ENCODE measurements at places on chromosomes 7 and 10.

- no peak for DNase-seq
Observed at GRCh38 chr7:151813445-151813844, 63.5 kb downstream of the PRKAG2 start.

GRCh38 chr10:127091354-127091753, 105.0 kb downstream of the INSYN2A start:
- DNase-seq, result no peak

DNA sequence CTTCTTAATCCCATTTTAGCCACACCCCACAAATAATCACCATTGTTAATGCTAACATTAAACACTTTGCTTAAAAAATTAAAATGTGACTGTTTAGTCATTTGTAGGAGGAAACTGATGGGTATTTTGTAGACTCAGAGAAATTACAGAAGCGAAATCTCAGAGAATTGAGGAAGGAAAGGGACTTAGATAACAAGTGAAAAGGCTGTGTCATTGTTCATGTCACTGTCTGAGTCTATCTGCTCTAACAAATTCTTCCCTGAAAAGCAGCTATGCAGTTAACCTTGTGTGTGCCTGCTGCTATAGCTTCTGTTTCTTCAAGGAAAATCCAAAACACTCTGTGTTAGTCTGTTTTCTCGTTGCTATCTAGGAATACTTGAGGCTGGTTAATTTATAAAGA, 40.9 kb upstream of the PLXDC2 start:
- no peak for DNase-seq

DNA sequence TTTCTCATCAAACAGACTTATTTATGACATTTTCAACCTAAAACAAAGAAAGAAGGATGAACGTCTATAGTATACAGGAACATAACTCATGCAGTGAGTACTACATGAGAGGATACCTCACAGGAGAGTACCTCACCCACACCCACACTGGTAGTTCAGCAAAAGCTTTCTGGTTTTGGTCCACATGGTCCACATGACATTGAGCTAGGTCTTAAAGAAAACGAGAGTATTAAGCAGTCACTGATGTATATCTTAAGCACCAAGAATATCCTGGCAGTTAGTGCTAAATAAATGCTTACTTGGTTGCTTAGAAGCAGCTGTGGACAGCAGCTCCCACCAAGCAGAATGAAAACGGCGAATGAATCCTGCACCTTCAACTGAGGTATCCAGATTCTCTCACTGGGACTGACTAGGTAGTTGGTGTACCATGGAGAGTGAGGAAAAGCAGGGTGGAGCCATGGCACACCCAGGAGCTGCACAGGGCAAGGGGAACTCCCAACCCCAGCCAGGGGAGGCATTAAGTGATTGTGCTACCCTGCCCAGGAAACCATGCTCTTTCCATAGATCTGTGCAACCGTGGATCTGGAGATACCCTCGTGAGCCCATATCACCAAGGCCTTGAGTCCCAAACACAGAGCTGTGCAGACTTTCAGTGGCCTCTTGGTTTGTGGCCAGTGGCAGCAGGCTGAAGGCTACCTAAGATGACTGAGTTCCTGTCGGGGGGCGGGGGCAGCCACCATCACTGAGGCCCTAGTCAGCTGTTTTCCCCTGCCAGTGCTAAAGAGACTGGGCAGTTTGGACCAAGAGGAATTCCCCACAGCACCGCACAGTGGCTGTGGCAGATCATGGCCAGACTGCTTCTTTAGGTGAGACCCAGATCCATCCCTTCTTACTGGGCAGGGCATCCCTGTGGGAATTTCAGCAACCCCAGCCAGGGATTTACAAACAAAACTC, 143.4 kb downstream of the SGMS1 start:
- DNase-seq, result no peak

DNA sequence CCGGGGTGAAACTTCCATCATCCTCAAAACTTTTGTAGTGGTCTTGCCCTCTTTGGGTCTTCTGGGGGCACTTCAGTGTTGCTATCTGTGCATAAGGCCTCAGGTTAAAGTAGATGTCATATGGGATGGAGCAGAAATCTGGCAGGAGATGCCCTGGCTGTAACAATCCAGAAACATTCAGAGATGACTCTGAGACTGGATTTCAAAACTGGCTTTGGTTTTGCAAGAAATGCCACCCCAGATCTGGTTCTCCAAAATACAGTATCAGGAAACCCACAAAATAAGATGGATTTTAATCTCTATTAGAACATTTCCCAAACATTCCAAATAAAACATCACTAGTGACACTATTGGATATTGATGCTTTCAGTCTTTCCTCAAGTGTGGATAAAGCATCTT, 191.5 kb downstream of the REEP3 start:
- no peak for DNase-seq

GRCh38 chr10:88227342-88228018, 355.6 kb downstream of the RNLS start:
- DNase-seq, result no peak

DNA sequence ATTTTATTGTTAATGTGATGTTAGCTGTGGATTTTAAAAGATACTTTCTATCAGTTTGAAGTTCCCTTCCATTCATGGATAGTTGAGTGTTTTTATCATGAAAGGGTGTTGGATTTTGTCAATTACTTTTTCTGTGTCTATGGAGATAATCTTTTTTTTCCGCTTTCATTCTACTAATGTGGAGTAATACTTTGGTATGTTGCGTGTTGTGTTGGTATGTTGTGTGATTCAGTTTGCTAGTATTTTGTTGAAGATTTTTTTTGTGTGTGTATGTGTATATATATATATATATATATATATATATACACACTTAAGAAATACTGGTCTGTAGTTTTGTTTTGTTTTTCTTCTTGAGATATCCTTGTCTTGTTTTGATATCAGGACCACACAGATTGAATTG, 100.3 kb downstream of the CCSER2 start:
- DNase-seq, result no peak

- no peak for DNase-seq
Observed at GRCh38 chr10:24951201-24952142, 934 bp downstream of the PRTFDC1 start.

DNA sequence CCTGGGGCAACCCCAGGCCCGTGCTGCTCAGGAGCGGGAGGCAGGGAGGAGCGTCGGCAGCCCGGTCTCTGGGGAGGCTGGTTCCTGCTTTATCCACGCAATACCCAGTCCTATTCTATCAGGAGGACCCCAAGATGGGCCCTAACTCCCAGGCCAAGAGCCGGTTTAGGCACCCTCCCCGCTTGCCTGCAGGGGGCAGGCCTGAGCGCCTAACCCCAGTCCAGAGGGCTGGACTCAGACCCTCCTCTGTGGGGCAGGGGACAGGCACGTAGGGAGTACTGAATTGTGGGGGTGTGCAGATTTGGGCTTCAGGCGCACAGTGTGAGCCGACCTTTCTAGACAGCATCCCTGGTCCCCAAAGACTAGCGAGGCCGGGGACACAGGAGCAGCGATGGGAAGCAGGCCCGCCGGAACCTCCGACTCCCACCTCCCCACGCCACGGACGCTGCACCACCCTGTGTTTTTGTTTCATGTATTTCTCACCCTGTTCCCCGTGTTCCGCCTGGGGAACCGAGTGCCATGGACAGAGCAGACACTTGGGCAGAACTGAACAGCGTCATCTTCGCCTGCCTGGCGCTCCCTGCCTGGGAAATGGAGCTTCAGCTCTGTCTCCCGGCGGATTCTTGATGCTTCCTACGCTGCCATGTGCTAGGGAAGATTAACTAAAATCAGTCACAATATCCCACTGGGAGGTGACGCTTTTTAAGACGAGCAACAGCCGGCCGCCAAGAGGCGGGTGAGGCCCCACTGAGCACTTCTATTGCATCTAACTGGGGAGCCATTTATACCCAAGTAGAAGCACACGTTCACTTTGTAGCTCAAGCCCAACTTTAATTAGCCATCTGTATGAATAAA, 5.3 kb downstream of the NUDT1 start:
- no peak for DNase-seq

DNA sequence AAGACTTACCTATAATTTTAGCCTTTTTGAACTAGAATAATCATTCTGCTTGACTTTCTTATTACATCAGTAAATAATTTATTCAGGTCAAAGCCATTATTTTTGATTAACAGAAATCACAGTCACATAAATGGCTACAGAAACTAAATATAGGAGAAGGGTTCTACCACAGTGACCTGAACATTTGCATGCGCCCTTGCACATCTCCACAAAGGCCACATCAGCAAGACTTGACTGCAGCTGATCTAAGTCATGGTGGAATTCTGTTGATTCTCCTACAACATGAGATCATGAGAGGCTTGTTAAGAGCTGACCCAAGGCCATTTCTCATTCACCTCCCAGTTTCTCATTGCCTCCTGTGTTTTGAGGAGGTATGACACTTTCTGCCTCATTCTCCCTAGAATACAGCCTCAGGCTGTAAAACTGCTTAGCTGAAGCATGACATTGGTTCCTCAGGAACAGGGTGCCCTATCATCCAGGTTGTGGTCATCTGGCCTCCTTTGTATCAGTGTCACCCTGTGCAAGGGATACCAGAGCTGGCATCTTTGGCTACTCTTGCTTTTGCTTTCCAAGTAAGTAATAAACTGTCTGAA, 6.7 kb upstream of the IMMP2L start:
- DNase-seq, result no peak

GRCh38 chr10:86393862-86394455, 27.4 kb upstream of the GRID1 start:
- DNase-seq, result no peak

- no peak for DNase-seq
Observed at GRCh38 chr7:77778535-77778934, 19.7 kb downstream of the TMEM60 start.

DNA sequence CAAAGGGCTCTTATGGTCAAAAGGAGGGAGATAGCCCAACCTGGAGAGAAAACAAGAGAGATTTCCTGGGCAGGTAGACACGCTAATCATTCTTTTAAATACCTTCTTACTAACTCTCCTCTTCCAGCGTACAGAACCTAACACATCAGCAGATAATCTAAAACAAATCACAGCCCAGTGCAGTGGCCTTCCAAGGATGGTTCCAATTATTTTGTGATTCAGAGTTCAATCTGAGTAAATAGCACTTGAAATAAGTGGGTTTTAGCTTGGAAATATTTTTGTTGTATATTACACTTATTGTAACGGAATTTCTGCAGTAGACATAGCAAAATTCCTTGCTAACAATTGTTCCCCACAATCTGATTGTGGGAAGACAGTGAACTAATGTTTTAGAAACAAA, 7.3 kb upstream of the IMPDH1 start:
- DNase-seq, result no peak

DNA sequence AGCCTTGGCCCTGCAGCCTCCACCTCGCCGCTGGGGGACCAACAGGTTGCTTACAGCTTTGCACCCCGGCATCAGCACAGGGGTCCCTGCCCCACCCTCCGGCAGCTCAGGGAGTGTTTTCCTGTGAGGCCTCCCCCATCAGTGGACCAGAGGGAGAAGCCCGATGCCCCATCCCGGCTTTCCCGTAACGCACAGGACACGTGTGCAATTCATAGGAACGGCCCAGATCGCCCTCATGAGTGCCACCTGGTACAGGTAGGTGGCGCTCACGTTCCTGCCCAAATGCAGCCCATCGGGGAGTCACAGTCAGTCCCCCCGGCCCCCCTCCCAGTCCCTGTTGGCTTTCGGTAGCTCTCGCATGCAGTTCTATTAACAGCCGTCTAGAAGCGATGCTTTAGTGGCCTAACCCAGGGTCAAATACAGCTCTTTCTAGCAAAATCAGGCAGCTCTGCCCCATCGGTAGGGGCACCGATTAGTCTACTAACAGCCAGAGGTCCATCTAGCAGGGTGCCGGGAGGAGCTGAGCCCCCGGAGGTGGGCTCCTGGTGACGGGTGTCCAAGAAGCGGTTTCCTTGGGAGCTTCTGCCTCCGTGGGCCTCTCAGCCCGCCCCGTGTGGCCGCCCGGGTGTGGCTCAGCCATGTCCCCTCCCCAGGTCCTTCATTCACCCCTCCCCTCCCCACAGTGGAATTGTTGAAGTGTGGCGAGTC, 48.4 kb upstream of the GTF2IRD1 start:
- no peak for DNase-seq

- DNase-seq, result no peak
Observed at GRCh38 chr7:64947252-64948000, 43.4 kb downstream of the ZNF117 start.

- DNase-seq, result no peak
Observed at GRCh38 chr7:125025620-125026019, 96.0 kb upstream of the POT1 start.

DNA sequence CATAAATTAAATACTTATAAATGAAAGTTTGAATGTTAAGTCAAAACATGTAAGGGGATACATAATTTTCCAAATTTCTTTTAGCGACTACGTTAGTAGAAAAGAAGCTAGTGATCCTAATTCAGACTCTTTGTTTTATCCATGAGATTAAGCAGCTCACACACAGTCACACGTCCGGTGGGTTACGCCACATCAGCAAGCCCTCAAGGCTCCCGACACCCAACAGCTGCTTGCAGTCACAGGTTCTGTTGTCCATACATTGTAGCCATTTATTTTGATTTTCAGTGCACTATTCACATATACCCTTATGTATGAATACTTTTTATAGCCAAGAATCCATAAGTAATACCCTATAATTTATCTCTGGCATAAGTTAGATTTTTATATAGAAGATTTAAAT, 39.5 kb downstream of the XRCC2 start:
- DNase-seq, result no peak

- no peak for DNase-seq
Observed at GRCh38 chr10:12703813-12704212, 297.7 kb downstream of the CCDC3 start.

DNA sequence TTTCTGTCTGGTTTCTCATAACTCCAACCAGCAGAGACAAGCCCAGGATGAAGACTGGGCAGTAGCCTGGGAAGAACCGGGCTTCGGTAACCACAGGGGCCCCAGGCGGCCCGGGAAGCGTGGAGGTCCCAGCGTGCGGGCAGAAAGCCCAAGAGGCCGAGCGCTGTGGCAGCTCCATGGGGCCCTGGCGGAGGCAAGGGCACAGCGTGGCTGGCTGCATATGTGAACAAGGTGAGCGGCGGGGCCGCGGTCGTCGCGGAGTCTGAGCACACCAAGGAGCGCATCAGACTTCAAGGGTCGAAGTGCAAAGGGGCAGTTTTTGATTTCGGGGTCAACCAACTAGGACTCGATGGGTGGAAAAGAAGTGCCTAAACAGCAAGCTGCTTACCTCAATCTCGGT, 45.9 kb downstream of the AKR1D1 start:
- DNase-seq, result no peak

- DNase-seq, result no peak
Observed at GRCh38 chr10:55163388-55163979, 362.5 kb upstream of the PCDH15 start.

- DNase-seq, result no peak
Observed at GRCh38 chr7:2051707-2052656, 180.8 kb downstream of the MAD1L1 start.

- DNase-seq, result no peak
Observed at GRCh38 chr7:113404245-113404644, 285.9 kb upstream of the SMIM30 start.

DNA sequence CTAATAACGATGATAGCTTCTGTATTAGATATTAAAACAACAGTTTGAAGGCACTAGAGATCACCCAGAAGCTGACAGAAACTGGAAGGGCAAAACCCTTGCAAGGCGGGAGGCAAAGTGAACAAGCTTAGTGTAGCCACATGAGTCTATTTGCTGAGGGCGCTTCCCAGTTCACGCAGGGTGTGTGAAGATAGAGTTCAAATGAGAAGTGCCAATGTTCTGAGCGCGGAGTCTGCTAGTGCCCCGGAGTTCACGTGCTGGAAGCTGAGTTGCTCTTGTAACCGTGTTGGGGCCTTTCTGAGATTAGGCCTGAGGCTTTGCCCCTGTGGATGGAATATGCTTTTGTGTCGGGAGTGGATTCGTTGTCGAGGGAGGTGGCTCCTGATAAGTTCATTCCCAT, 16.6 kb upstream of the GTPBP4 start:
- DNase-seq, result no peak

- DNase-seq, result no peak
Observed at GRCh38 chr7:154744256-154744860, 258.6 kb downstream of the PAXIP1 start.

GRCh38 chr10:3494131-3494837, 290.7 kb downstream of the KLF6 start:
- no peak for DNase-seq

Measured in memory B cell (primary cell).